Stomach (tissue), 19 donors: ENCODE measurements at places on chromosomes 11 and 22.

DNA sequence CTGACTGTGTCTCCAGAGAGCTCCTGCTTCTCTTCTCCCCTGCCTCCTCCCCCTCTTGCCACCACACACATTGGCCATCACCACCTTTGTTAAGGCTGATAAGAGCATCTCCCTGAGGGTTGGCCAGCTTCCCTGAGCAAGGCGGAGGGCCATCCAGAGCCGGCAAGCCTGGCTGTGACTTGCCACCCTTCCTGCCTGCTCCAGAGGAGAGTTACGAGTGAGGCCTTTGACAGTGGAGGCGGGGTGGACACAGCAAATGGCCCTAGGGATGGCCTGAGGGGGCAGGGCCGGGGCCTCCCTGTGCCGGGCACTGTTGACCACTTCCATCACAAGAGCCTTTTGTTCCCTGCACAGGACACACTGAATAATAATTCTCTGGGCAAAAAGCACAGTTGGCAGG, 5.4 kb downstream of the FREY1 start:
- no peak for DNase-seq

GRCh38 chr11:14577835-14578529, 57.8 kb upstream of the PSMA1 start:
- DNase-seq, result no peak

GRCh38 chr11:127648583-127648982, 648.0 kb upstream of the KIRREL3 start:
- DNase-seq, result no peak

GRCh38 chr11:59776210-59777066, 21.3 kb downstream of the STX3 start:
- DNase-seq, result peak; percentile 87

DNA sequence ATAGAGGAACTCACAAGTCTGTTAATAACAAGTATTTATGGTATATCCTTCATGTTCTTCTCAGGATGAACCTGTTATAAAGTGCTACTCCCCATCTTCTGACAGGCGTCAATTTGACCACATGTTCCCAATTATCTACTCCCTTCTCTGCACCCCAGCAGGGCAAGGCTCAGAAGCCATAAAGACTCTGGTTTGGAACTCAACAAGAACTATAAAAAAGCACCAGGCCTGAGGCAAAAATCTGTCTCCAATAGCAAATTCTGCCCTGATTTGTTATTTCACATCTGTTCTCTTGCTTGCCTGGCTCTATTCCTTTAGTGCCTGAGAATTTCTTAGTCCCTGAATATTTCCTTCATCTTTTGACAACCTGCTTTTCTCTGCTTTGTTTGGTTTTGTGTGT, 618.2 kb upstream of the KIRREL3 start:
- no peak for DNase-seq

DNA sequence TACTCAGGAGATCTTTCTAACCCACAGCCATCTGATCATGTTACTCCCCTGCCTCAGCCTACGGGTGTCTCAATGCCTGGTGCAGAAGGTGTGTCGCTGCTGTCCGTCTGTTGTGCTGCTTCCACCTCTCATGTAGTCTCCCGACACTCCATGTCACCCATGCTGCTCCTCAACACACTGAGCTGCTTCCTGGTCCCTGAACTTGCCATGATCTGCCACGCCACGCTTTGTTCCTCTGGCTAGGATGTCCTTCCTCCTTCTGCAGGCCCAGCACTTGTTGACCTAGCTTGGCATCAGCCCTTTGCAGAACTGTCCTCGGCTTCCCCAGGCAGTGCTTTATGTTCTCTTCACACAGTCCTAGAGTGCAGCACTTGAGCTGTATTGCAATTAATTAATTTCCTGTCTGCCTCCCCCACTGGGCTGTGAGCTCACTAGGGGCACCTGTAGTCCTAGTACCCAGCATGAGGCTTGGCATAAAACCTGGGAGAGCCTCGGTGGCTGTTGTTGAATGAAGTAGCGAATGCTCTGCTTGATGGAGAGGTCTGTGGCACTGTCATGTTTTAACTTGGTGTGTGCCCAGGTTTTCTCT, 9.5 kb downstream of the GTPBP1 start:
- no peak for DNase-seq

DNA sequence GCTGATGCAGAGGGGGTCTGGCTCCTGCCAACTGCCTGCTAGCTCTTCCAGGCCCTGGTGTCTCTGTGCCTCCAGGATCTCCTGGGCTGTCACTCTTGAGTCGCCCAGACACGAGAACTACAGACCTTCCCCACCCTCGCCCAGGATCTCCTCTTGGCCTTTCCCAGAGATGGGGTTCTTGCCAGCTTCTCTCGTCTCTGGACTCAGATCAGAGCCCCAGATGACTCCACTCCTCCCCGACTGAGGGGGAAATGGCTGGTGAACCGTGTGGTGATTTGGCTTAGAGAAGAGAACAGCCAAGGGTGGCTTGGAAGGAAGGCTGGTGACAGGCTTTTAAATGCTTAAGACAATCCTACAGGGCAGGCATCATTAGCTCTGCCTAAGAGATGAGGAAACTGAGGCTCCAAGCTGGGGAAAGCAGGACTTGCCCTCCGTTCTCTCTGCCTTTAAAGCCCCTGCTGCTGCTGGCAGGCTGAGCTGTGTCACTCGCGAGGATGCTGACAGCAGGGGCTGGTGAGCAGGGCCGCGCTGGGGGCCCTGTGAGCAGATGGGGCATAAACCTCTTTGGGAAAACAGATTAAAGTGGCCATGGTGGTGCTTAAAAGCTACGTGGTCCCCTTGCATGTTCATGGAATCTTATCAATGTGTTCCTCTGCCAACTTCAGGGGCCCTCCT, 90.3 kb upstream of the THY1 start:
- DNase-seq, result no peak

- DNase-seq, result peak; percentile 38
These were observed 13.0 kb downstream of the OR52K1 start for GRCh38 chr11:4495487-4495886.

DNA sequence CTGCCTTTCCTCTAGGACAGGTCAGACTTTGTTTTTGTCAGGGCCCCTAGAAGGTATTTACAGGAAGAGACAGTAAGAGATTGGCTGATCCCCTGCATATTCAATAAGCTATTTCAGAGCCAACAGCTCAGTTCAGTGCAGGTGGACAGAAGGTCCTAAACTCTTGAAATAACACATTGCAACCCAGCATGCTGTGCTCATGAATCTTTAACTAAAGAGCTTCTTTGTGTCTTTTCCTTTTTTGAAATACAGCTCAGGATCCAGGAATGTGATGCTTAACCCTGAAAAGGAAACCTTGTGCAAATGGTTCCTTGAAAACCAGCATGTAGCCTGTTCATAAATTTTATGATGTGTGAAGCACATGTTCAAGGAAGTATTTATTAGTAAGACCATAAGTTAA, 43.9 kb downstream of the BBOX1 start:
- DNase-seq, result no peak

- no peak for DNase-seq
These were observed 15.8 kb upstream of the WNT7B start for GRCh38 chr22:45992737-45993136.

- DNase-seq, result no peak
These were observed 73.2 kb upstream of the BLID start for GRCh38 chr11:122189229-122189628.

DNA sequence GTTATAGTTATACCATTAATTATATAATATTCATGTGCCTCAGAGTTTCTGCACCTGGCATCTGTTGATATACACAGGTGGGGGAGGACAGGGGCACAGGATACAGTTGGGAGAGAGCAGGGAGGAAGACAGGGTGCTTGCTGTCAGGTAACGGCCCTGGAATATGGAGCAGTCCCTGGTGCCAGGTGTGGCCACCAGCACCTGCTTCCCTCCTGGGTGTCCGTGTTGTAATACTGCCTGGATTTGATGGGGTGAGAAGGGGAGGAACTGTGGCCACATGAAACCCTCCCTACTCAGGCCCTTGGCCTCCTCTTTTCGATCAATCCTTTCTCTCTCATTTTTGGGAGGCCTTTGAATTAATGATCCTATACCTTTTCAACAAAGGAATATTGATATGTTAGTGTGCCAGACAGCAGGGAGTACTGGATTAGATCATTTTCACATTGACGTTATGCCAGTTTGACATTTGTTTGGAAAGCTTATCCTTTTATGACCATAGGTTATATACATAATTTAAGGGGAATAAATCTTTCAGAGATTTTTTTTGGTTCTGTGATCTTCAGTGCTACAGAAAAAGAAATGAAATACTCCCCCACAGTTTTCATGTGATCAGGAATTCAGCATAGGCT, 88.6 kb downstream of the TEAD1 start:
- DNase-seq, result no peak

DNA sequence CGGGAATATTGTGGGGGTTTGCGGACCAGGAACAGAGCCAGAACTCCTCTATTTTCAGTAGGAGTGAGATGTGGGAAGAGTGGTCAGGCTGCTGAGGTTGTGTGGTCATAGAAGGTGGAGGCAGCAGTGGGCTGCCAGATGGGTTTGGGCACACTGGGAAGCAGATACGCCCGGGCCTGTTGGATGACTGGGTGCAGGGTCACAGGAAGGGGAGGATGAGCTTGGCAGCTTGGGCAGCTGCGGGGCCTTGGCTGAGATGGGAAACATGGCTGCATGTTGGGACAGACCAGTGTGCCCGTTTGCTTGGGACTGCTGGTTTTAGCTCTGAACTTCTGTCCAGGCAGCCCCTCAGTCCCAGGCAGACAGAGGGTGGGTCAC, 11.4 kb downstream of the SHANK3 start:
- DNase-seq, result no peak

DNA sequence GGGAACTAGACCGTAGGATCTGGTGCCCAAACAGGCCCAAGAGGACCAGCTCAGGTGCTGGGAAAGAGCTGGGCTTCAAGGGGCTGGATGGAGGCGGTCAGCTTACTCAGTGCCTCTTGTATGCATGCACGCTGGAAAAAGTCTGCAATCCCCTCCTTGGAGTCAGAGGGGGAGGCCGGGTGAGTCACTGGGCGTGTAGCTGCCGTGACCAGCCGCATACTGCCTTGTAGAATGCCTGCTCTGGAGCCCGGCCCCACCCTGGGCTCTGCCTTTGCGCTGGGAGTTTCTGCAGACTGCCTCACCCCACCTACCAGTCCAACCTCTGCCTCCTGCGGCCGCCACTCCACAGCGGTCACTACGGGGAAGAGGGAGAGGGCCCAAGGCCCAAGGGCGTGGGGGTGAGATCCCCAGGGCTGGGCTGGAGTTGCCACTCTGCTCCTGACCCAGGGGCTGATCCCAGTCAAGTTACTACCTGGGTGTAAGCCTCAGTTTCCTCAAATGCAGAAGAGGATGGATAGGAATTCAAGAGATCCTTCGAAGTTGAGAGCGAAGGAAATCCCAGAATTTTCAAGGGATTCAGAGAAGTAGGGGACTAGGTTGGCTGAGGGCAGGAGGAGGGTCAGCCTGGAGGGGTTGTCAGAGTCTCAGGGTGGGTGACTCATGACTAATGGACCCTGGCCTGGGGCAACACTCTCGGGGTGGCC, 4.2 kb downstream of the MRGPRF start:
- DNase-seq, result peak; percentile 79

DNA sequence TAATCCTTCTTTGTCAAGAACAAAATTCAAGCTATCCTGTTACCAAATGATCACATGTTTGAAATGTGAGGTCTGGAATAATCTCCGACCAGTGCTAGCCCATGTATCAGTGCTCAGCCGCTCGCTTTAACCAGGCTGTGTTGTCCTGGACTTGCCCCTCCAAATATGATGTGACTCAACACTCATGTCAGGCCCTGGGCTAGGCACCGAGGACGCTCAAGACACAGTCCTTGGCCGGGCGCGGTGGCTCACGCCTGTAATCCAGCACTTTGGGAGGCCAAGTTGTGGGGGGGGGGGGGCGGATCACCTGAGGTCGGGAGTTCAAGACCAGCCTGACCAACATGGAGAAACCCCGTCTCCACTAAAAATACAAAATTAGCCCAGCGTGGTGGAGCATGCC, 54.1 kb upstream of the WNT7B start:
- DNase-seq, result no peak

DNA sequence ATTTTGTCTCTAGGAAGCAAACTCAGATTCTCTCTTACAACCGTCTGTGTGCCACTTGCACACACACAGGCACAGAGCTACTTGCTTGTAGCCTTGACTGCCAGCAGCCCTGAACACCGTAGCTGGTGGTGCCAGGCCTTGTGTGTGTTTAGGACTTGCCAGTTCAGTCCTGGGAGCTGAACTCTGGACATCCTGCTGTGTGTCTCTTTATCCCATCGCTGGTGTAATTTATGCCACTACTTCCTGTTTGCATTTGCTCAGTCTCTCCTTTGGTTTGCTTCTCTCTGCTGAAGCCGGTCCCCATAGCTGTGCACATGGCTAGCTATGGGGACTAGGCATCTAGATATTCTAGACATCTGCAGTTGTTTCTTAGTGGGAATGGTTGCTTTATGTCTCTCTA, 24.0 kb downstream of the MARK2 start:
- DNase-seq, result peak; percentile 84

GRCh38 chr11:72353861-72354260, 80.5 kb downstream of the CLPB start:
- DNase-seq, result peak; percentile 39

DNA sequence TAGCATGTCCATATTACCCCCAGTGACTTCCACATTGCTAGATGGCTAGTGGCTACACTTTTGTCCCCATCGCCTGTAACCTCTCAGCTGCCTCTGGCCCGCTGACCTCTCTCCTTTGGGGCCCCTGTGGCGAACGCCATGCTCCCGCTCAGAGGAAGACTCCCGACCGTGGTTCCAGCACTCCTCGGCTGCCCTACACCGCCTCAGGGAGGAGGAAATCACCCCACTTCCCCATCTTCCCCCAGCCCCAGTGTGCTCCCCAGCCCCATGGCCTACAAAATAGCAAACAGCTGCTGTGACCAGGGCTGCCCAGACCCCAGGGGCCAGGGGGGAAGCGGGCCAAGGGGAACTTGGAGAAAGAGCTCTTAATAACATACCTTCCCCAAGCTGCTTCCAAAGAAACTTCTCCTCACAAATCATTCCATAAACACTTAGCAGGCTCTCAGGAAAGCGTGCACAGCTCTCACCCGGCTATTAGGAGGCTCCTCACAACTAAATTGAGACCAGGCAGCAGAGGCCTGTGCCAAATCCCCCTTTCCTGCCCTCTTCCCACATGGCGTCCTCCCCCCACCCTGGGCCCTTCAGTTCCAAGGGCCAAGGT, 63.5 kb upstream of the WNT11 start:
- DNase-seq, result no peak

DNA sequence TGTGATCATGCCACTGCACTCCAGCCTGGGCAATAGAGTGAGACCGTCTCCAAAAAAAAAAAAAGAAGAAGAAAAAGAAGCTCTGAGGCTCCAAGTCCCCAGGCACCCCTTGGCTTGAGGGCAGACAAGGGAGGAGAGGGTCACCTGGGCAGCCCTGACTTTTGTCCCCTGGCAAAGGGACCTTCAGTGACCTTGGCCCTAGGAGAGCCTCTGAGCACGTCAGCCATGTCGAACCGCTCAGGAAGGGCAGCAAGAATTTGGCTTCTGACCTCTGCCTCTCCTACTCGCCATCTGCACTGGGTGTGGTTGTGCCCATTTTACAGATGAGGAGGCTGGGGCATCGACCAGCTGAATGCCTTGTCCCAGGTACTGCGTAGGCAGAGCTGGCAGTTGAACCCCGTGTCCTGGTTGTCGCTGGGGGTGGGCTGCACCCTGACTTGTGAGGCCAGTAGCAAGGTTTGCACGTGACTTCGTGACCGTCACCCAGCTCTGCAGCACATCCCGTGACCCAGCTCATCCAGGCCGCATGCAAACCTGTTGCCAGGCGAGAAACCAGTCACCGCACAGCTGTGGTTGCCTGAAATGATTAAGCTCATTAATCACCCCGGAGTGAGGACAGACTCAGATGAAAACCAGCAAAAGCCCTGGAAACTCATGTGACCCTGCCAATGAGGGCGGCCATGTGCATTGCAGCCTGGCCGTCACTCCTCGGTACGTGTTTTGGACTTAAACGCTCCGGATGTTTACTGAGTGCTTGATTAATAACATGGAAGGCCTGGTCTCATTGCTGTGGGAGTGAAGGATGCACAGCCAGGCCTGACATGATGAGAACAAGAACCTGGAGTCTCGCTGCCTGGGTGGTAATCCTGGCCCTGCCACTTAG, 47.7 kb upstream of the PPP6R3 start:
- peak; percentile 78 for DNase-seq
